ENCODE measurements at places on chromosomes 1 and 21. TPM values are rescaled to one million over a fixed set of nuclear protein-coding genes. Genes with fewer than 3 reads are reported as not detected.

GRCh38 chr1:86956221-86956620 lies 41.8 kb downstream of the HS2ST1 start:
- DNase-seq, result no peak

DNA sequence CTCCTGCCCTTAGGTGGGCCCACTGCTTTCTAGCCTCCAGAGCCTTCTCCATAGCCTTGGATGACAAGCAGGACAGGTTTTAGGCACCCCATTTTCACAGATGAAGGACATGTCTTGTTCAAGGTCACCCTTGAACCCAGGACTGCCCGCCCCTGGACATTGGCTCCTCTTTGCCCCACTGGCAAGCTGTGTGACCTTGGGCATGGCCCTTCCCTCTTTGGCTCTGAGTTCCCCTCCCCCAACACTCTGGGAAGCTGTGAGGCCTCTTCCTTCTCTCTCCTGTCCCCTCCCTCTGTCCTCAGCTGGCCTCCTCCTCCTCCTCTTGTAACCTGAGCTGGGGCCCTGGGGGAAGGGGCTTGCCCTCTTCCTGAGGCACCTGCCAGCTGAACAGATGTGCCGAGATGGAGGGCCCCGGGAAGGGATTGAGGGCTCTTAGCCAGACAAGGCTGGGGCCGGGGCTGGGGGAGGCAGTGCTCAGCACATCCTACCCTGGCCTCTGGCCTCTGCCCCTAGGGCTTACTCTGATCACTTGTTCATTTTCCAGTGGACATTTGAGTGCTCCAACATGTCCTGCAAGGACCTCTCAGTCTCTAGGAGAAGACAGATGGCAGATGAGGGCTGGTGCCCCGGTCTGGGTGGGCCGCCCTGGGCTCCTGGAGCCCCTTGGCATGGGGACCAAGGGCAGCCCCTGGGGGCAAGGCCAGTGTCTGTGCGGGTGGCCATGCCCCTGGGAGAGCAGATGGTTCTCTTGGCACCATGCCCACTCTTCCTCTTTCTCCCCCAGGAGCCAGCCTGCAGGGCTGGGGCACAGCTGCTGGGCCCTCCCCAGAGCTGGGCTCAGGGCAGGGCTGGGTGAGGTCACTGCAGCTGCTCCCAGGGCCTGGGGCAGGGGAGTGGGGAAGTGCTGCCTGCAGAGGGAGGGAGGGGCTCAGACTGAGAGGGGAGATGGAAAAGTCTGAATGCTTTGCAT lies 10.7 kb downstream of the FOXO6 start:
- peak; percentile 46 for DNase-seq

GRCh38 chr1:24084050-24084449 lies 27.9 kb downstream of the MYOM3 start:
- no peak for DNase-seq

- DNase-seq, result peak; percentile 81
Observed at GRCh38 chr1:8182034-8182761, 135.7 kb upstream of the SLC45A1 start.

- DNase-seq, result peak; percentile 4
Observed at GRCh38 chr1:230940848-230941247, 37.8 kb downstream of the TTC13 start.

GRCh38 chr21:42315296-42315891 lies at the start of gene TFF3:
TSS of gene TFF3 (minus strand) at chr21:42315409. CDS start at chr21:42315374, 35 bp downstream.
- peak; percentile 40 for DNase-seq

DNA sequence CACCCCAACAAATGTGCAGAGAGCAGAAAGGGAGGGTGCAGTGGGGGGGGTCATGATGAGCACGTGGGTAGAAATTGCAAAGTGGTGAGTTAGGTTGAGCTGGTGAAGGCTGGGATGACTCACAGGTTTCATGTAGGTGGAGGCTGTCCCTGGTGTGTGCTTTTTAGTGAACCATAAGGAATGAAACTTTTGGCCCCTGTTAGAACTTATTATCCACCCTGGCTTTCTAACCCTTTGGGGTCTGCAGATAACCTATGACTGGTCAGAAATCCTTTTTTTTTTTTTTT lies 46.9 kb downstream of the DOP1B start:
- peak; percentile 81 for DNase-seq

GRCh38 chr1:229221106-229222019 lies 49.5 kb upstream of the RAB4A start:
- DNase-seq, result peak; percentile 21

DNA sequence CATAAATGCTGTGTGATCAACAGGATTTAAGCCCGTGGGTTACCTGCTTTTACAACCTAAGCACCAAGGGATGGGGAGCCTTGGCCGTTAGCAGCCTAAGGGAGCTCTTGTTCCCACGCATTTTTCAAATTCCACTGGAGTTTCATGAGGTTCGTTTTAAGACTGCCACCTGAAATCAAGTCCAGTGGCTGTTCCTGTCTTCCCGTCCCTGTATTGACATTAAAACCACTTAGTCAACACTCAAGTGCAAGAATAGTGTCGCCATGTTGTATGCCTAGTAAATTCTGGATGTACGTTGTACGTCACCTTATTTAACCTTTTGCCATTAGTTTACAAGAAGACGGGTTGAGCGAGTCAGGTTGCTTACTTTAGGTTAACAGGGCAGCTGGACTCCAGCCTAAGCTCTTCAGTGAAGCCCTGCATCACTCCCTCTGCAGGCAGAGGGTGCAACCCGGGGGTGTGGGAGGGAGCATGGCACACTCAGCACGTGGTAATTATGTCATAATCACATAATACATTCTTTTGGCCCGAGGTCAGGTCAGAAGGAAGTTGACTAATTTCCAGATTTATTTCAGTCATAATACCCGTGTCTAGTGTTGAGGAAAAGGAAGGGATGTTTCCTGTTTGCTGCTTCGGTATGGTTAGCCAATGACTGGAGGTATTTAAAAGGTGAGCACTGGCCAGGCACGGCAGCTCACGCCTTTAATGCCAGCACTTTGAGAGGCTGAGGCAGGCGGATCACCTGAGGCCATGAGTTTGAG lies 42.5 kb downstream of the CNST start:
- peak; percentile 88 for DNase-seq

GRCh38 chr1:9373619-9374018 lies 80.9 kb downstream of the SPSB1 start:
- no peak for DNase-seq

GRCh38 chr1:107748531-107748930 lies 216.4 kb downstream of the VAV3 start:
- DNase-seq, result no peak

- peak; percentile 31 for DNase-seq
Observed at GRCh38 chr1:94962409-94963265, 35.7 kb upstream of the CNN3 start.

DNA sequence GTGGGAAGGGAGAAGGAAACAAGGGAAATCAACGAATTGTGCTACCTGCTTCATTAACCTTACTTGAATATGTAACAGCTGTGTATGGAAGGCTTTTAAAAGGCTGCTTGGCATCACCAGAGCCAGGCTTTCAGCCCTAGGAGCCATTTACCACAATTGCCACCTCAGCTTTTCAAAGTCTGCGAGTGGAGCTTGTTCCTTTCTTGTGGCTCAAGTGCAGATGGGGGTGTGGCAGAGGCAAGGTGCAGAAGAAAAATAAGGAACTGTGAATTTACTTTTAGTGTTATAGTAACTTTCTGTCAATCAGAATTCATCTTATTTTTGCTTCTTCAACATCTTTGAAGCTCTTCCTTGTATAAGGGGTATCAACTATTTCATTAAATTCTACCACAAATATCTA lies 17.6 kb downstream of the CLCA2 start:
- no peak for DNase-seq

GRCh38 chr21:39218082-39218409 lies 34.8 kb upstream of the PSMG1 start:
- DNase-seq, result no peak

DNA sequence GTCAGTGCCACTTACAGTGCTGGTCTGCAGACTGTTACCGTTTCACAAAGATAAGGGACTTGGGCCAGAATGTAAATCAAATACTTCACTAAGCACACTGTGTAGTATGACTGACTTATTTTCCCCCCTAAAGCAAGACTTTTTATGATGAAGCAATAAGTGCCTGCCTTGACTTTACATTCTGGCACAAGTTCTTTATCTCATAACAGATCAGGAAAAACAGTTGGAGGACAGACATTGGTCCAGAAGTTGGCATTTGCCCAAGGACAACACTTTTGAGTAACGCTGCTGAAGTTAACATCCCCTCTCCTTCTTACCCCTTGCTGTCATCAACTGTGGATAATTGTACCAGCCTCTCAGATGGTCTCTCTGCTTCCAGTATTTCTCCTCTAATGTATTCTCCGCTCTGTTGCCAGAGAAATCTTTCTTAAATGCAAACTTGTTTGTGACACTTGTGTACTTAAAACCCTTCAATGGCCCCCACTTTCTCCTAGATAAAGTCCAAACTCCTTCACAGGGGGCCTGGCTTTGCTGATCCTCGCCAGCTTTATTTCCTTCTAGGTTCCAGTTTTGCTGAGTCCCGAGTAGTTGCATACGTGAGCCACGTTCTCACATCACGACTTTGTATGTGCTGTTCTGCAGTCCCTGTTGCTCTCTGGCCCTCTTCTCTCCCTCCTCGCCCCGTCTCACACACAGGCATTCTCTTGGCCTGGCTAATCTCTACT lies 45.7 kb downstream of the S1PR1 start:
- DNase-seq, result peak; percentile 72

DNA sequence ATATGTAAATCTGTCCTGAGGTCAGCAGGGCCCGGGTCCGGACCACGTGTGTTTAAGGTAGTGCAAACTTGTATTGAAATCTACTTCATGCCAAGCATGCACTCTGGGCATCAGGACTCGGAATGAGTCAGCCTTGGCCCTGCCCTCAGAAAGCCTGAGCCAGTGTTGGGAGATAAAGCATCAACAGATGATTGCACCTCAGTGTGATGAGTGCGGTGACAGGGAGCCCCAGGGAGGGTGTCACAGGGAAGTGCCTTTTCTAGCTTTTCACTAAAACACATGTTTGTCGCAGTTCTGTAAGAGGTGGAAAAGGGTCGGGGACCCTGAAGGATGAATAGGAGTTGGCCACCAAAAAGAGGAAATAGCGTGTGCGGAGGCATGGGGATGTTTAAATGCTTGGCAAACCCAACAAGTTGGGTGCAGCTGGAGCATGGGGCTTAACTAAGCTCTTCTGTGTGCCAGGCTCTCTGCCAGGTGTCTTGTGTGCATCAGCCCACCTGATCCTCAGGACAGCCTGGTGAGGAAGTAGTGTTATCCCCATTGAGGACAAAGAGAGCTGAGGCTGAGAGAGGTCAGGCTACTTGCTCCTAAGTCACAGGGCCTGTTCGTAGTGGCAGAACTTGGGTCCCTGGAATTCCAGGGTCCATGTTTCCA lies 48.2 kb upstream of the EPB41 start:
- DNase-seq, result no peak

- DNase-seq, result no peak
Observed at GRCh38 chr1:153507926-153508583, 27.7 kb downstream of the S100A6 start.

- no peak for DNase-seq
Observed at GRCh38 chr1:115183721-115184259, 94.5 kb upstream of the TSPAN2 start.

DNA sequence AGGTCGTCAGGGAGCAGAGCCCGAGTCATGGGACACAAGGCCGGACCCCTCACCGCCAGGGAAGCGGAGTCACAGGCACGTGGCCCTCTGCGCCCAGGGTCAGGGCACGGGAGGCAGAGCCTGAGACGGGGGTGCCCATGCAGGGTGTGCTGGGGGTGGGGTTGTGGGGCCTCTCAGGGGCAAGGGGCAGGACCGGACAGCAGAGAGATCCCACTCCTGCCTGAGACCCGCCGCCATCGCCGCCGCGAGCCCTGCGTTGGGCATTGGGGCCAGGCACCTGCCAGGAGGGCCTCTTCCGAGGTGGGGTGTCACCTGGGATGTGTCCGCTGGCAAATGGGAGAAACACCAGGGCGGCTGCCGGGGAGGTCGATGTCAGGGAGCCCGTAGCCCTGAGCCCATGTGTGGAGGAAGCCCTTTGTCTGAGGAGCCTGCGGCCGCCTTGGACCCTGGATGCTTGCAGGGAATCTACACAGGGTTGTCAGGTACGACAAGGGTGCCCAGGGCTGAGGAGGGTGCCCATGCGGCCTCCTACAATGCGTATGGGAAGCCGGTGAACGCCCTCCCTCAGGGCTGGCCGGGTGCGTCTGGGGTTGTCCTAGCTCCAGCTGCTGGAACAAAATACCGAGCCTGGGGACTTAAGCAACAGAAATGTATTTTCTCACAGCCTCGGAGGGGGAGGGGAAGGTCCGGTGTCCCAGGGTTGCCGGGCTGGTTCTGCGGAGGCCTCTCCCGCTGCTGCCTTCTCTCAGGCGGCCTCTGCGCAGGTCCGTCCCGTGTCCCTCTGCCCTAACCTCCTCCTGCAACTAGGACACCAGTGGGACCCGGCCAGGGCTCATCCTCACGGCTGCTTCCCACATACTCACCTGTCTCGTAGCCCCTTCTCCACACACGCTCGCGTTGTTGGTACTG lies 16.4 kb upstream of the C1orf159 start:
- DNase-seq, result no peak

- peak; percentile 96 for DNase-seq
Observed at GRCh38 chr1:201461645-201462441, 7.1 kb downstream of the PHLDA3 start.

GRCh38 chr1:1226566-1227362 lies 5.0 kb downstream of the SDF4 start:
- no peak for DNase-seq

- no peak for DNase-seq
Observed at GRCh38 chr1:17365293-17365692, 6.7 kb upstream of the PADI6 start.

DNA sequence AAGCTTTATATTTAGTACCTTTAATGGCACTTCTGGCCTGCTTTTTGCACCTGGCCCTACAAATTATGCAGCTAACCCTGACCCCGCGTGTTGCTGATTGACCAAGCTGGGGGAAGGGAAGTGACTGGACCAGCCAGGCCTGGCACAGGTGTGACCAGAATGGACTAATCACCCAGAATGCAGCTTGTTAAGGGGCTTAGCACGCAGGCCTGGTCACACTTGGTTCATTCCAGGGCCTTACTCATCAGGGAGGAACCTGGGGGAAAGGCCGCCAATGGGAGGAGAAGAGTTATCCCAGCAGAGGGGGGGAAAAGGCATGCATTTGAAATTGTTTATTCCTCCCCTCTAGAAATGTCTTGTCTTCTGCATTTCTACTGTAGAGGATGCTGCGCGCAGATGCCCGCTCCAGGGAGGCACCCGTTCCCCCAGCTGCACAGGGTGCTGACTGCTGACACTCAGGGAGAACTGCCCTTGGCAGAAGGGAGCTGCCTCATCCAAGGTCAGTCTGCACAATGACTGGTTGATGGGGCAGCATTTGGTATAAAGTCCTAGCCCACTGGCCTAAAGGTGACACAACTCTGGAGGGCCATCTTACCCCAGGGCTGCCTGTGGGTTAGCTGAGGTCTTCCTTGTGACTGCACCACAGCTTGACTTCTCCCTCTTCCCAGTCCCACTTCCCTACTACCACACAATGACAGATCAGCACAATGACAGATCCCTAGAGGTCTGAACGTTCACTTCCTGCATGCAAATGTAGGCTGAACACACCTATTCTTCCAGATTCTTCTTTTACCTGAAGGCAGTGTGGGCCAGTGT lies 29.0 kb downstream of the DHCR24 start:
- DNase-seq, result peak; percentile 85

GRCh38 chr1:111441573-111442192 lies 7.4 kb downstream of the WDR77 start:
- DNase-seq, result no peak

The MCOLN3 gene
- 0.48 TPM for total RNA-seq

The PALMD gene
- total RNA-seq, result 1.5 TPM

The PAPPA2 gene
- under 0.01 TPM for total RNA-seq

The PPIAL4G gene
- total RNA-seq, result not detected

The TOMM20 gene
- 68.8 TPM for total RNA-seq

The HSD3B1 gene
- total RNA-seq, result not detected

The LCE1F gene
- not detected for total RNA-seq

The FCMR gene
- 1.7 TPM for total RNA-seq

The LCK gene
- total RNA-seq, result not detected

The HSD11B1 gene
- 0.72 TPM for total RNA-seq

The FAM177B gene
- not detected for total RNA-seq

All from RPMI7951 (cell line).